ENCODE measurements at places on chromosomes 13 and 19.

DNA sequence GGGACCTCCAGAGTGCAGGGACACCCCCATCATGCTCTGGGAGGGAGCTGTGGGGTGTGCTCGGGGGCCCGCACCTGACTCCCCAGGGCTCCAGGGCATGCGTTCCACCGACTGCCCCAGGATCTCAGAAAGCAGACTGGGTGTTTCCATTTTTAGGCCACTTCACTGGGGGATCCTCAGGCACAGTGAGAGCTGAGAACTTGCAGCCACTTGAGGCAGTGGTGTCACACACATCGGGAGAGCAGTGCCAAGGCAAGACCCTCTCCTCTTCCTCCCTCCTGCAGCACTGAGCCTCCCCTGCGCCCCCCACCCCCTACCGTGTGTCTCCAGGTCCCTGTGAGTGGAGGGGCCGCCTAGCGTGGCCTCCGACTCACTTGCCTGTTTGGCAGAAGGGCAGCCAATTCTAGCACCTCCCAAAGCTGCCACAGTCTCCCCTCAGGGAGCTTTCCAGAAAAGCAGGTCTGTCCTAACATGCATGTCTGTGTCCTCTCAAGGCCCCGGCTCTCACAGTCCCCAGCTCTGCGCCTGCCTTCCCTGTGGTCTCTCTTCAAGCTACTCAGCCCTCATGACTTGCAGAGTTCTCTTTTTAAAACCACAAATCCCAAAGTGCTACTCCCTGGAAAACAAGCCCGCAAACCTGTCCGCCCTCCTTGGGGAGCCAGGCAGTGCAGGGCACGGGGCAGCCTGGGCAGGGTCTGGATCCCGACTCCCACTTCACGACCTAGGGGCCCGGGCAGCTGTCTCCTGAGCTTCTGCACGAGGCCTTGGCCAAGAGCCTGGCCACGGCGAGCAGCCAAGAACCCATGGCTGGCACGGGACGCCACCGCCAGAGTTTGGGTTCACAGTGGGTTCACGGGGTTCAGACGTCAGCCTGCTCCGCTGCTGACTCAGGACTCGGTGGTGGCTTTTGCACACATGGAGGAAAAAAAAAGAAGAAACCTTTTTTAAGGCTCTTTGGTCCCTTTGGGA, 94.1 kb downstream of the STK24 start:
- DNase-seq = peak; percentile 61

GRCh38 chr13:30735872-30736175, 481 bp downstream of the ALOX5AP start:
- DNase-seq = no peak

DNA sequence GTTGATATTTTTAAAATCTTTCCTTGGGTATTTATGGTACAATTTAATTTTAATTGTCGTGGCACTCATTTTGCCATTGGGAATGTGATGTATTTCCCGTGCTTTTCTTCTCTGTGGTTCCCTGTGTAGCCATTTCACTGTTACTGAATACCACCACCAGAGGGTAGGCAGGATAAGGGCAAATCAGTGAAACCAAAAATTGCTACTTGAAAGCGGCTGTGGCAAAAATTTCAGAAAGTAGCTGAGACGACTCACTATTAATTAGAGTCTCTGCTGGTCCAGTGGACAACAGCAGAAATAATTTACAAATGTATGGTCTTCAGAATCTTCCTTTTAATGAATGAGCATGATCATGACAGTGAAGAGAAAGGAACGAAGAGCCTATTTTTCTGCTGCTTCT, 34.4 kb upstream of the MIR17HG start:
- DNase-seq = no peak

DNA sequence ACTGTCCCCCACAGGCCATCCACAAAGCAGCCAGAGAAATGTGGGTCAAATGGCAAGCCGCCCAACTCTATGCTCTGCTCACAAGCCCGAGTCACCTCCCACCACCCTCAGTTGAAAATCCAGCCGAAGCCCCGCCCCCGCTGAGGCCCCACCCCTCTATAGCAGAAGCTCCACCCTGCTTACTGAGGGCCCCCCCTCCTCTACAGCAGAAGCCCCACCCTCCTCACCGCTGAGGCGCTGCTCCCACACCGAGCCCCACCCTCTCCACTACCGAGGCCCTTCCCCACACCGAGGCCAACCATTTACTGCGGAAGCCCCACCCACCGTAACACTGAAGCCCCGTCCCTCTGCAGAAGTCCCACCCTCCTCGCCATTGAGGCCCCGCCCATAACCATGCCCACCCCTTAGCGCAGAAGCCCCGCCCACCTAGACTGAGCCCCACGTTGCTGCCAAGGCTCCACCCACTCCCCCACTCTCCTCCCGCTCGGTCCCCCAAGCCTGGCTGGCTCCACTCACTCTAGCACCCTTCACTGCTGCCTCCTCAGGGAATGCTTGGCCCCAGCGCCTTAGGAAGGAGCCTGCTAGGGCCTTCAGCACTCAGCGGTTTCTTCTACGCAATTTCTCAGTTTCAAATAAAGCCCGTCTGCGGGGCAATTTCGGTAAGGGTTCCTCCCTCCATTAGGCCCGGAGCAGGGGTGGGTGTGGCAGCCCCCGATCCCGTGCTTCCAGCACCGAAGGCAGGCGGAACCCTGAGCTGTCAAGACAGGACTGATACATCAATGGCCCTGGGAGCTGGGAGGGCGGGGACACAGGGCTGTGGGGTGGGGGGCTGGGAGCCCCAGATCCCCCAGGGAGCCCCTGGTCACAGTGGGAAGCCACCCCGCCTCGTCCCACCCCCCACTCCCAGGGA, 9.0 kb upstream of the MYDGF start:
- no peak for DNase-seq

GRCh38 chr19:5605362-5605761, 17.2 kb downstream of the SAFB2 start:
- DNase-seq = no peak

- peak; percentile 100 for DNase-seq
Measured at GRCh38 chr19:44741841-44742329, 6.6 kb upstream of the BCL3 start.

DNA sequence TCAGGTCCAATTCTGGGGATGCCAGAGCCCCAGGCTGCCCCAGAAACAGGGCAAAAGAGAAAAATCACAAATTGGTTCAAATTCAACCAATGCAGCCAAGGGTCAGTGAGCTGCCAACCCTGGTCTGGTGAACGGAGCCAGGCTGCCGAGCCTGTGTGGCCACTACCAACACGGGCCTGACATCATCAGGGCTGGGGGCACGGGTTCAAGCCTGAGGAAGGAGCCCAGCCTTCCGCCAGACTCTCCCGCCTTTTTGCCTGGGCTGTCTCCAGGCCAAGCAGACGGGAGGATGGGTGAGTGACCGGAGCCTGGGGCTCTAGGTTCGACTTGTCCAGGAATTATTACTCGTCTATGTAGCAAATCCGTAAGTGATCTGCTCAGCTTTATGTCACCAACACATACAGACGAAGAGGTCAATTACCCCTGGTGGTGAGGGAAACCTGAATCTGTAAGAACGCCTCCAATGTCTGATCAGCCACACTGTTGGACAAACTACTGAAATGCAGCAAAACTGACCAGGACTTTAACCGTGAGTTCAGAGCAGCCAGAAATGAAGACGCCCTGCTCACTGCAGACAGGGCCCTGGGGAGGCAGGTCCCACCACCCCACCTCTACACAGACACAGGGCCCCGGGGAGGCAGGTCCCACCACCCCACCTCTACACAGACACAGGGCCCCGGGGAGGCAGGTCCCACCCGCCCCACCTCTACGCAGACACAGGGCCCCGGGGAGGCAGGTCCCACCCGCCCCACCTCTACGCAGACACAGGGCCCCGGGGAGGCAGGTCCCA, 31.8 kb downstream of the RAB20 start:
- DNase-seq = no peak
